A673 (cell line): ENCODE measurements at places on chromosomes 5 and 9. TPM values are rescaled to one million over a fixed set of nuclear protein-coding genes. Genes with fewer than 3 reads are reported as not detected.

The ARHGEF37 gene
- 0.64 and 1.7 TPM in 2 replicates for total RNA-seq

DNA sequence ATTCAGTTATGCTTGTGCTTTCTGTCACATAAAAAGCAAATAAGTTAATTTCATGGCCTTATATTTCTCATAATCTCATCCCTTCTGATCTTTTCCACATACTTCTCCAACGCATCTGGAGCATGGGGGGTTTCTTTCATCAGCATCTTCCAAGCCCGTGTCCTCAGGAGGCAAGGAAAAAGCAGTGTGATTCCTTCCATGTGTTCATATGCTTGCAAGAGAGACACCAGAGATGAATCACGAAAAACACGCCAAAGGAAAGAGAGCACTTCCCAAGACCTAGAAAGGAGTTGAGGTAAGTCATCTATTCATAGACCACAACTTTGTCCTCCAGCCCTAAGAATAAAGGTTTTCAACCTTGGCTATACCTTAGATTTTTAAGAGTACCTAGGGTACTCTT lies 26.0 kb upstream of the SVEP1 start:
- DNase-seq: no peak

DNA sequence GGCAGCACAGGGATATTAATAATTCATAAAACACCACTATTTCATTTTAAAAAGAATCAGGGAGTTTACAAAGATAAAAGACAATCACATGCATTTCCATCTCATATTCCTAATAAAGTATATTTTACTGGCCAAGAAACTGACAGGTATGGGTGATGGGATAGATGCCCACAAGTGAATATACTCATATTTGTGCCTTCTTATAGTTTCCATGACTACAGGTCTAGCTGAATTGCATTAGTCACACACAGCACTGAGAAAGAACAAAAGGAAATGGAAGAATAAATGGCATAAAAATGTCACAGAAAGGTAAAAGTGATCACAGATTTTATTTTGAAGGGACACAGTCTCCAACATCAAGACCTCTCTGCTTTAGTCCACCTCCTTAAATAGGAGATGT lies 193.5 kb downstream of the PLK2 start:
- DNase-seq: no peak

The CCL27 gene
- not detected in 2 replicates for total RNA-seq

GRCh38 chr5:55421074-55421529 lies 113.3 kb downstream of the MTREX start:
- DNase-seq: no peak
